ENCODE measurements at places on chromosomes 5 and 9. TPM values are rescaled to one million over a fixed set of nuclear protein-coding genes. Genes with fewer than 3 reads are reported as not detected.
A peak's percentile ranks its signal among the peaks of the same experiment; 100 is the strongest.

GRCh38 chr5:74188351-74189105 lies 452.0 kb downstream of the ENC1 start:
- DNase-seq: no peak

DNA sequence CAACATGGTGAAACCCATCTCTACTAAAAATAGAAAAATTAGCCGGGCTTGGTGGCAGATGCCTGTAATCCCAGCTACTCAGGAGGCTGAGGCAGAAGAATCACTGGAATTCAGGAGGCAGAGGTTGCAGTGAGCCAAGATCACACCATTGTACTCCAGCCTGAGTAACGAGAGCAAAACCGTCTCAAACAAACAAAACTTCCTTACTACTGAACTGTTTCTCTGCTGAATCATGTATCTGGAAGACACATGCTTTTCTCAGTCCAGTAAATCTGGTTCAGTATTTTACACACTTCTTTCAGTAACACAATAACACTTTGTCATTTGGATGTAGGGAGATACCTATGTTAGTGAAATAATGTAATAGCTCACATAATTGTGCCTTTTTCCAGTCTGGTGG lies 7.9 kb downstream of the TRMT10B start:
- peak; percentile 33 for DNase-seq

GRCh38 chr5:159511570-159511969 lies 181.3 kb upstream of the IL12B start:
- DNase-seq: no peak

DNA sequence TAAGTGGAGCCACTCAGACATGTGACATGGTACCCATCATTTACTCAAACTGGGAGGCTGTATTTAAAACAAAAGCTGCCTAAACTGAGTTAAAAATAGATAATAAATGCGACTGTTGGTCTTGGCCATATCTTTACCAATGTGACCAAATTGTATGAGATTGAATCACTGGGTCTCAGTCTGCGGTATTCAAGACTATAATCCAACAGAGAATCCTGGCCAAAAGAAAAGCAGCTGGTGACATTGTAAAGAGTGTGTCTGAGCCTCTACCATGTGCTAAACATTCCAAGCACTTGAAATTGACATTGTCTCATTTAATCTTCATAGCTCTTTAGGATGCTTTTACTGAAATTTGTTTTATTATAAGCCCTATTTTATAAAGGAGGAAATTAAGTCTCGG lies 282.6 kb downstream of the ZNF608 start:
- peak; percentile 15 for DNase-seq

- DNase-seq: no peak
Measured at GRCh38 chr9:134494905-134495304, 146.7 kb upstream of the COL5A1 start.

- peak; percentile 4 for DNase-seq
Measured at GRCh38 chr9:447230-448025, 232.8 kb downstream of the DOCK8 start.

DNA sequence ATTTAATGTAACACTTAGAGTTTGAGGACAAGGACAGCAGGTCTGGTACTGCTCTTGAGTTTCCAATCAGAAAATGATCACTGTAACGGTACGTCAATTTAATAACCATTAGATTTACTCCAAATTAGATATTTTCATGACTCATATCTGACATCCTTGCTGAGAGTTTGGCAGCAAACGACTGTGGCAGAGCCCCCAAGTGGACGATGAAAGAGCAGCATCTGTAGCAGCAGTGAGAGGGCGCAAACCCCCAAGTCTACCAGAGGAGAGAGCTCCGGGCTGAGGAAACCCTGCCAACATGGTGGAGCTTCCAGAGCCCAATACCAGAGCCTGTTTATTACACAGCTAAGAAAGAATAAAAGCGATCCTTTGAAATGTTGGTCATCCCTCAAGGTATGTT lies 73.2 kb upstream of the EPB41L4A start:
- peak; percentile 63 for DNase-seq

GRCh38 chr9:4353236-4353635 lies 53.4 kb upstream of the GLIS3 start:
- no peak for DNase-seq

DNA sequence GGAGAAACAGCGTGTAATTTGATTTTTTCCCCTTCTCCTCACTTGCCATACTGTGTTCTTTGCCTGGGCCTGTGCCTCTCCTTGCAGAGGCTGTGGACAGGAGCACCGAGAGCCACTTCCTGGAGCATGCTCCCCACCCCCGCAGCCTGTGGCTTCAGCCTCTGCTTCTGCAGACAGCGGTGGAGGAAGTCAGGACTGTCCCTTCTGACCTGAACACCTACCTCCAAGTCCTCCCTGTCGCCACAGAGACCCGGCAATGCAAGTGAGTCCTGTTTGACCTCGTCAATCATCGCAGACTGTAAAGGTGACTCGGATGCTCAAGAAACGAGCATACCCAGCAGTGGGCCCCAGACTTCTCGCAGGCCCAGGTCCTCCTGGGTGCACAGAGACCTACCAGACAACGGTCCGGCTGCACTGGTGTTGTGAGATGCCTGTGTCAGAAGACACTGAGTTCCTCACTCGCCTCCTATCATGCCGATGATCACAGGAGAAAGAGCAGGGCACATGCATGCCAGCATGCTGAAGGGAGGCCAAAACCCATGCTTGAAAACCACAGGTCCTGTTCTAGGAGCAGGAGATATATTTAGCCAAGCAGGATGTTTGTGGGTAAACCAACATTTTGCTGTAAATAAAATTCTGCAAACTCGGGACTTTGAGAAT lies 198.8 kb downstream of the AUH start:
- DNase-seq: peak; percentile 78

GRCh38 chr9:38687389-38687842 lies 32.5 kb downstream of the FAM240B start:
- no peak for DNase-seq

DNA sequence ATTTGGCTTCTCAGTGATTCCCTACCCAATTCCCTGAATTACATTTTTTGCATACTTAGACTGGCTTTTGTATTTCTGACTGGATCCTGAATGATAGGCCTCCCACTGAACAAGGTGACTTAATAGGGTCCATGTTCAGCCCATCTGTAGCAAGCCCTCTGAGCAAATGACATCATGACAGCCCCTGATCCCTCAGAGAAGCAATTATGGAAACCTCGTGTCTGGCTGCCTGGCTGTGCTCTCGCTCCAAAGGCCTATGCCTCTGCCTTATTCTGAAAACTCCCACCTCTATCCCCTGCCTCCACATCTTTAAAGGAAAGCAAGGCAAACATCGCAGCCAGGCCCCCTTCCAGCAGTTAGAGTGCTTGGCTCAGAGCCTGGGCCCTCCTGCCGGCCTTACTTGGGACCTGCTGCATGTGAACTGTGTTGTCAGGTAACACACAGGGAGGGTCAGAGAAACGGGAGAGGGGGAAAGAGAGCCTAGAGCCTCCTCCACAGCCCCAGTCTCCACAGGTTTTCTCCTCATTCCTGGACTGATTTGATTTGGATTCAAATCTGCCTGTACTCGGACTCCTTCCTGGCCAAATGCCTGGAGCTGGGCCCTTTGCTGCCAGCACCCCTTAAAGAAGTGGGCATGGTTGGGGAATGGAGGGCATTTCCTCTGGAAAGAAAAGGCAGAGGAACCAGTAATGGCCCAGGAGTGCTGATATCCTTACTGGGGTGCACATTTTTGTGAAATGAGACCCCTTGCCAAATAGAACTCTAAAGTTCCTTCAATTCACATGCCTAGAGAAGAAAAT lies 3.8 kb downstream of the DCANP1 start:
- DNase-seq: no peak

DNA sequence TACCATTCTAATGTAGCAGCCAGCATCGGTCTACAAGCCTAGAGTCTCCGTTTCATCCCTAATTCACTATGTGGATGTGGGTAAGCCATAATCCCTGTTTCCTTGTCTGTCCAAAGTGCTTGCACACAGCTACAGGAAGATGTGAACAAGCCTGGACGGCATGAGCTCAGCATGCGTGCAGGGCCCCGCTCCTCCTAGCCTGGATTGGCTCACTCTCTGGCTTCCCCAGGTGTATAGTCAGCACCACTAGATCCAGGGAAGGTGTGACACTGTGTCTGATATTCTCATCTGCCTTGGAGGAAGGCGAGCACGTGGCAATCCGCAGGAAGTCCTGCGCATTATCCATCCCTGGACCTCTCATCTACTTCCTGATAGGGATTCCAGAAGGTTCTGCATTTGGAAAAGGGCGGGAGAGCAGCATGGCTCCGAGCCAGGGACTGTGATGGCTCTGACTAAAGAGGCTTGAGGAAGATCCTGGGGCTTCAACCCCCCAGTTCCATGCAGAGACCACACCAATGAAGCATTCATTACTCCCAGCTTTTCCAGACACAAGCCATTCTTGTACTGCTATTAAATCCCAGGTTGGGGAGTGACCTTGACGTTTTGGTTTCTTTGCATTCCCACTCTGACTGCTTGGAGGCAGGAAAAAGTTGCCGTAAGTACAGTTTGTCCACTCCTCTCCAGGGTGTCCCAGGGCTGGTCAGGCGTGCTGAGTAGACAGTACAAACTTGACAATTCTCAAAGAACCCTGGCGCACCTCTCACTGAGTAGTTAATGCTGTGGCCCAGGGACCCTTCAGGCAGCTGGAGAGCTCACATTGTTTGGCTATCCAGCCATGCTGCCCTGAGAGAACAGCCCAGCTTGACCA lies 65.6 kb downstream of the PSD2 start:
- no peak for DNase-seq

DNA sequence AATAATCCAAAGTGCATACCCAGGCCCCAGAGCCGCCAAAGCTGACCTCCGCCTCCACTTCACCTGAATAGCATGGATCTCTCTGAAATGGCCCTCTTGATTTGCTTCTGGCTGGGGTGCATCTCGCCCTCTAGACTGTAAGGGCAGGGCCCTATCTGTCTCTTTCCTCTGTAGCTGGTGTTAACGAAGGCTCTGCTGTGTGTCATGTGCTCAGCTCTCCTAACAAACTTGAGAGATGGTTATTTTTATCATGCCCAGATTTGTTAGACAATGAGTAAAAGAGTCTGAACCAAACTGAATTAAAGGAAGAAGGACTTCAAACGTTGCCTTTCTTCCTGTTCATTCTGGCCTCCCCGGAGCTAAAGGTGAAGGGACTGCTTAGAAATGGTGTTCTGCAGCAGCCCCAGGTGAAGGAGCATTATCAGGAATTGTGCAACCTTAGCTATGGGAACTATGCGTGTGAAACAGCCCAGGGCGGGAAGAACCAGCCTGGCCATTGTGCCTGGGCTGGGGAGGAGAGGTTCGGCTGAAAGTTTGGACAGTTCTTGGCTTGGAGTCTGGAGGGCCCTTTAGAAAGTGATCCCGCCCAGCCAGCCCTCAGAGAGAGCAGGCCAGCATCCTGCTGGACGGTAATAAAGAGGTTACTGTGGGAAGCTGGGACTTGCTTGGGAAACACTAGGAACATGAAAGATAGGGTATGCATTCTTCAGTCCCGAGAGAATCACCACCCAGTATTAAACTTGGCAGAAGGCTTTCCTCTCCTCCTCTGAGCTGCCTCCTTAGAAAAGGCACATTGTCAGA lies 73.5 kb downstream of the WWC1 start:
- no peak for DNase-seq

DNA sequence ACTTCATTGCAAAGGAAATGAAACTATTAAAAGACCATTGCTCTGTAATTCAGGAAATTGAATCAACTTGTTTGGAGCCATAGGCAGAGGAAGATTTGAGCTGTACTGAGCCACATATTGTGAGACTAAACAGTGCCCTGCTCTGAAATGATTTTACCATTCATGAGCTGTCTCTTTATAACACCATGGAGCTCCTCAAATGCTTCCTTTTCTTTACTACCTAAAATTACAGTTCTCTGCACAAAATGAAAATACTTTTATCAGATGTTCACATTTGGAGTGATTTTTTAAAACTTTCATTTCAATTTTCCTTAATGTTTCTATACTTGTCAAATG lies 97.9 kb downstream of the NLN start:
- DNase-seq: no peak

- DNase-seq: no peak
Measured at GRCh38 chr5:20611620-20612019, 623.6 kb upstream of the CDH18 start.

- no peak for DNase-seq
Measured at GRCh38 chr5:143162810-143163209, 240.7 kb downstream of the NR3C1 start.

Gene GRM6
- not detected for total RNA-seq

Gene SLC34A3
- not detected for total RNA-seq

Gene PCDHGA11
- total RNA-seq: 0.64 TPM

Gene FST
- total RNA-seq: 4.7 TPM

Gene BAAT
- 0.06 TPM for total RNA-seq
